ENCODE measurements at places on chromosomes 16 and 17.

GRCh38 chr17:81870131-81870980 is 781 bp downstream of the ARHGDIA start:
- no peak for DNase-seq

DNA sequence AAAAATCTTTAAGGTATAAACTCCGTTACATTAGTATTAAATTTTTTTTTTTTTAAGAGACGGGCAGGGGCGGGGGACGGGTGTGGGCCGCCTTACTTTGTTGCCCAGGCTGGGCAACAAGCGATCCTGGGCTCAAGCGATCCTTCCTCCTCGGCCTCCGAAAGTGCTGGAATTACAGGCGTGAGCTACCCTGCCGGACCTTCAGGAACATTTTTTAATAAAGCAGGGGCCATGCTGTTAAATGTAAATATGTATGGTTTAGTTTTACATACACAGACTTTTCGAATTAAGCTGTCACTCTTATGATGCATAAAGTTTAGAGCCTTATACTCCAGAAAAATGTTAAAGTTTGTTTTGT is 2.4 kb downstream of the PPM1D start:
- no peak for DNase-seq

GRCh38 chr17:14942526-14943190 is 322.5 kb downstream of the PMP22 start:
- no peak for DNase-seq

GRCh38 chr17:28345419-28346198 is 10.0 kb downstream of the TNFAIP1 start:
- no peak for DNase-seq

- DNase-seq: no peak
Measured at GRCh38 chr17:75240394-75241142, 20.8 kb downstream of the GGA3 start.

DNA sequence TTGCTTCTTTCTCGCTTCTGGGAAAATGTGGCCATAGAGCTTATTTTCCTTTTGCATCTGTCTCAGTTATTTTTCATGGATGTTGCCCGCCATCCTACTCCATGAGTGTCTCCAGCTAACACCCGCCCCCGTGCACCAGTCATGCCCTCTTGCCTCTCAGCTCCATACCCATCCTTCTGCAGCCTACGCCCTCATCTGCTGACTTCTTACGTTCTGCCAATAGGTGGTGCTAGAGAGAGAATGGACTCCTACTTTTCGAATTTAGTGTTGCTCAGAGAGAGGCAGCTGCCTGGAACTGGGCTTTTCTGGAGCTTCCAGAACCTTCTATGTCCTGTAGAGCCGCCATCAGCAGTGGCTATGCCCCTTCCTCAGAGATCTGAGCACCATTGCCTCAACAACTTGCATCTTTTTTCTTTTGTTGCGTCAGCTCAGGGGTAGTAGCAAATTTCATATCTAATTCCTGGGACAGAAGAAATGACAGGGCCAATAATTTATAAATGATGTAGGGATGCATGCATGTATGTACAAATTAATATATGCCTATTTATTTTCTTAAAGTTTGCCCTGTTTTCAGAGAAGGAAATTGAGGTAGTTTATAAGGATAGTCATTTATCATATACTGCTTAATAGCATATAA is 119.7 kb upstream of the MYOCD start:
- DNase-seq: no peak

GRCh38 chr16:49366669-49367068 is 6.9 kb upstream of the C16orf78 start:
- DNase-seq: no peak

- no peak for DNase-seq
Measured at GRCh38 chr16:11248133-11248532, 7.9 kb downstream of the SOCS1 start.

DNA sequence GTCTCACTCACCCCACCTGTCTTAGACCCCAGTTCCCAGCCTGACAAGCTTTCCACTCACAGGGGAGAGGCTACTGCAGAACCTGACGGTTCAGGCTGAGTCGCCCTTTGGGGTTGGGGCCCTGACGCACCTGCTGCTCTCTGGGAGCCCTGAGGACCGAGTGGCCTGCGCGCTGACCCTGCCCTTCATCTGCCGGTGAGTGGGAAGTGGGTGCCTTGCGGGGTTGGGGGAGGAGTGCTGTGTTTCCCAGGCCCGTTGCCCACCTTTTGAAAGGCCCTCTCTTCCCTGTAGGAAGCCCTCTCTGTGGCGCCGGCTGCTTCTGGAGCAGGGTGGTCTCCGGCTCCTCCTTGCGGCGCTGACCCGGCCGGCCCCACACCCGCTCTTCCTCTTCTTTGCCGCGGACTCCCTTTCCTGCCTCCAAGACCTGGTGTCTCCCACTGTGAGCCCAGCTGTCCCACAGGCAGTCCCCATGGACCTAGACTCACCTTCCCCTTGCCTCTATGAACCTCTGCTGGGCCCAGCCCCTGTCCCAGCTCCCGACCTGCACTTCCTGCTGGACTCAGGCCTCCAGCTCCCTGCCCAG is 6.1 kb upstream of the TGFB1I1 start:
- no peak for DNase-seq

GRCh38 chr16:35751191-35751941 is 2292.0 kb downstream of the TP53TG3F start:
- DNase-seq: no peak

DNA sequence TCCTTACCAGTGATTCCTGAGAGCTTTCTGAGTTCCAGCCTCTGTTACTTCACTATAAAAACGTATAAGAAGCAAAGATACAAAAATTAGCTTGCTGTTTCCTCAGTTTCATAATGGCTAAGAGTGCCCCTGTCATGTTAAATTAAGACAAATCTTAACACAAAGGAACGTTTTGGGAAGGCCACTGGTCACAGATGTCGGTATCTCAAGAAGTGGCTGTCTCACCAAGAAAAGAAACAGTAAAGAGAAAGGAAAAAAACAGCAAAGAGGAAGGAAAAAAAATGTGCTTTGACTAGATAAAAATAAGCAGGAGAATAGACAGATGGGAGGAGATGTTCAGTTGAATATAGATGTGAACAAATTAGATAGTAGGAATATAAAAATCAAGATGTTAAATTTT is 94.8 kb upstream of the AKTIP start:
- no peak for DNase-seq

- DNase-seq: no peak
Measured at GRCh38 chr16:66334853-66335574, 31.5 kb upstream of the CDH5 start.

DNA sequence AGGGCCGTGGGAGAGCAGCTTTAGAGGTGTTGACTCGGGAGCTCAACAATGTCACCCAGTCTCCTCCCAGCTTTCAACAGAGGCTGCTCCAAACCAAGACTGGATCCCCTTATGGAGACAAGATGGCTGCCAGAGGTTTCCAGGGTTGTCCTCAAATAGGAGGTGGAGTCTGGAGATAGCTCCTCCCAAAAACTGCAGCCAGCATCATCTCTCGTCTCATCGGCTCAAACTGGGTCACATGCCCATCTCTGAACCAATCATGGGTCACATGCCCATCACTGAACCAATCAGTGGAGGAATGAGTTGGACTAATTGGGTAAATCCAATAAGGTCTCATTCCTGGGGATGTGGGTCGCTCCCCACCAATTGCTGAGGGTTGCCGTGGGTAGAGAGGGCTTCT is 41.1 kb upstream of the C16orf82 start:
- no peak for DNase-seq

GRCh38 chr16:7755347-7755882 is 422.8 kb downstream of the RBFOX1 start:
- no peak for DNase-seq

DNA sequence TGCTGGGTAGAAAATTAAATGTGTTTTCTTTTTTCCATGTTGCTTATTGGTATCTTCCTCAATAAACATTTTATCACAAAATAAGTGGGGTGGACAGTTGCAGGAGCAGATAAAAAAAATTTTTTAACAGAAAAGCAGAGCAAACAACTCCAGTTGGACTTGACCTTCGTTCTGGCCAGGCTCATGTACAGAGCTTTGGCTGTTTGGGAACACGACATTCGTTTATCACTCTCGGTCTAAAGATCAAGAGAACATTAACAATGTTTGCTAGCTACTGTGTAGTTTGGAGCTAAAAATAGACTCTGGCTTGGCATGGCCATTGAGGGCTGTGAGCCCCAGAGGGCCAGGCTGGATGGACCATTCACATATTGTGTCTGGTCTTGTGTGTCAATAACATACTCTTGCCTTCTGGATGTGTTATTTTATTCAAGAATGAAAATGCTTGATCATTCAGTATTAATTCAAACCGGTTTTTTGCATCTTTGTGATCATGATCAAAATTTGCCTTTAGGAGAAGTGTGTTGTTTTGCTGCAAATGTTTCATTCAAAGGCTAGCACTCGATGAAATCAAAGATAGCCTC is 56.6 kb downstream of the TMEM186 start:
- DNase-seq: no peak

DNA sequence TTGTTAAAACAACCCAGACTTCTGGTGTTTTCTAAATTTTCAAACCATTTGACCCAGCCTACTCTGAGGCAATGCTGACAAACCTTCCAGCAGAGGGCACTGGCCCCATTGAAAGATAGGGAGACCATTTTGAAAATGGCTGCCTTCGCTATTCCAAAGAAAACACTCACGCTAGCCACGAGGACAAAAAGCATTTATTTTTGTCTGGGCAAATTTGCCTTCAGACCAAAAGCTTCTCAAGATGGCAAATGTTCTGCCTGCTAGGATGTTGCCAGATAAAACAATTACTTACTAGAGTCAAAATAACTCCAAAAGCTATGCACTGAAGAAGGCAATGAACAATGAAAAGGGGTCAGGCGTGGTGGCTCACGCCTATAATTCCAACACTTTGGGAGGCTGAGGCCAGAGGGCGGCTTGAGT is 296.7 kb upstream of the IRX5 start:
- DNase-seq: no peak

GRCh38 chr16:68553186-68553585 is 14.1 kb downstream of the ZFP90 start:
- DNase-seq: no peak

GRCh38 chr16:63037761-63038396 is 1001.6 kb upstream of the CDH8 start:
- no peak for DNase-seq

DNA sequence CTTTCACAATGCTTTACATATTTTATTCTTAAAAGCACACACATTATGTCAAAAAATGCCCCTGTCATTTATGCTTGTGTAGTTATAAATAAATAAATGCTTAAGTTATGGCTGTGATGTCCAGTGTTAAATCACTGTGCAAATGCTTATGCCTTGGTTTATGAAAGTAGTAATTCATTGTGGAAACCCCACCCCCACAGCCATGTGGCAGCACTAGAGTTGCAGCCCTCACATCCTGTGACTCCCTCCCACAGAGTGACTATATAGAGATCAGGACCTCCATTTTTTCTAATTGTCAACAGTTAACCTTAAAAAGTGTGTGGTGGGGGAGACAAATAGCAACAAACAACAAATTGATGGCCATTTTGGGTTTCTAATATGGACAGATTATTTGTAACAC is 2.4 kb downstream of the SKAP1 start:
- DNase-seq: no peak

- DNase-seq: no peak
Measured at GRCh38 chr16:20298452-20298851, 28.9 kb downstream of the GP2 start.

DNA sequence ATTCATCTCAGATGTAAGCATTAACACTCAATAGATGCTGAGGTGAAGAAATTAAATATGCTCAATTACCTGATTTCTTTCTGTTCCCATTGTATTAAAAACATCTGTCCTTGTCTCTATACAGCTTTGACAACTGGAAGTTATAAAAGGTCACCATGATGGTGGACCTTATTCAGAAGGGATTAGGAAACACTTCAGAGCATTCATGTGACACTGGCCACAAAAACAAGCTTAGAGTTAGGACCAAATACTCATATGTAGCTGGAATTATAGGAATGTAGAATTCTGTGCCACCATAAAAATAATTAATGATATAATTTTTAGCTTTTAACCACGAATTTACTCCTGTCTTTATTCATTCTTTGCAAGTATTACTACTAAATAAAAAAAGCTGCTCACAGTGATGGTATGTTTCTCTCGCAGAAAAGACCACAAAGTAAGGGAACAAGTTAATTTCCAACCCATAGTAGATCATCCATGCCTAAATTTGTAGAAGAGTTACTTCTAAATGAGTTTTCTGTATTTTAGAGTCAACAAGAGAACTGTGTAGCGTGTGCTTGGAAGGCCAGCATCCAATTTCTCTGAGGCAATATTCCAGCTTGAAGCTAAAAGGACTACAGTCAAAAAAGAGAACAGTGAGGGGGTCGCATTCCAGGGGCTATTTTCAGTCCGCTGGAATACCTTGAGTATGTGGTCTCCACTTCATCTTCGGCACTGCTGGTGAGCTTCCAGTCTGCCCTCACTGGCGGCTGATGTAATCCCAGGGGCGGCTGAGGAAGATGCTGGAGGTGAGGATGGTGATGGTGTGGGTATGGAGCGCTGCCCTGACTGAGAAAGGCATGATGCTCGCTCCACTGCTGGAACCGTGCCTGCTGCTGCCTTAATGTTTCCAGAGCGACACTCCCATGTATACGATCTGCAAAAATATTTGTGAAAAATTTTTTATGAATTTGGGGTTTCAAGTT is 63.7 kb downstream of the CACNG1 start:
- DNase-seq: no peak

DNA sequence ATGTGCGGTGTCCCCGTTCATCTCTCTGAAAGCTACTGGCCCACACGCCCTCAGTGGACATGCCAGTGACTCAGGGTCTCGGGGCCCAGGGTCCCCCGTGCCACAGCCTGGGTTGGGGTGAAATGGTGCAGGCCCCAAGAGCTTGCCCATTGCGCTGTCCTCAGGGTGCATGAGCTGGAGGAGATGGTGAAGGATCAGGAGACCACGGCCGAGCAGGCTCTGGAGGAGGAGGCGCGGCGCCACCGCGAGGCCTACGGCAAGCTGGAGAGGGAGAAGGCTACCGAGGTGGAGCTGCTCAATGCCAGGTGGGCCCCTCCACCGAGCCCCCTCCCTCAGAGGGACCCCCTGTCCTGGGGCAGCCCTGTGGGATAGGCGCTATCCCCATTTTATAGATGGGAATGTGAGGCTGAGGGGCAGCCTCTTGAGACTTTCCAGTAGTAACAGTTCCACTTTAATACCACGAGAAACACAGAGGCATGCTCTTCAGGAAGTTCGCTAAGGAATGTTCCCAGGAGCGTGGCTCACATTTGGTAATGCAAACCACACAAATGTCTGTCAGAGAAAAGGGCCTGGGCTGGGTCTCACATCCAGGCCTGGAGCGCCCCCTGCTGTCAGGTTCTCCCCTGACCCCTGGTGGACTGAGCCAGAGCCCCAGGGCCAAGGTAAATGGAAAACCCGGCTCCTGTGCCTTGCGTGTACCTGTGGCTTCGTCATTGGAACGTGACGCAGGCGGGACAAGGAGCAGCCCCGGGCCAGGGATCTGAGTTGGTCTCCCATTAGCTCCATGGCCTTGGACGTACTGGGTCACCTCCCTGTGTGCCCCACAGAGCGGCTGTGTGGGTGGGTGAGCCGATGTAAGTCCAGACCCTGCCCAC is 133.7 kb downstream of the RAB11FIP4 start:
- DNase-seq: no peak

- no peak for DNase-seq
Measured at GRCh38 chr17:35021520-35022380, 41.4 kb downstream of the LIG3 start.

DNA sequence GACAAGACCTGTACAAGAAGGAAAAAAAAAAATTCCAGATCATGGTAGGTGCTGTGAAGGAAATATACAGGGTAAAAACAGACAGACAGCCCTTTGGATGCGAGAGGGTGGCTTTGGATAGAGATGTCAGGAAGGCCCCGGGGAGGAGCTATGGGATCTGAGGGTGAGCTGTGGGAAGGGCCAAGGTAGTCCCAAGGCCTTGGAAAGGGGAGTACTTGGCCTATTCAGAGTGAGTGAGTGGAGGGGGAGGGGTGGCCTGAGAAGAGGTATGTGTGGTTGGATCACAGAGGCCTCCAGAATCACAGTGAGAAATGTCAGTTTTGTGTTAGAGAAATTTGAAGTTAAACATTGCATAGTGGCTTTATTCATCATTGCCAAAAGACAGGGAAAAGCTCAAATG is 31.2 kb upstream of the AKTIP start:
- DNase-seq: no peak
